ENCODE measurements at places on chromosomes 2 and 18.

DNA sequence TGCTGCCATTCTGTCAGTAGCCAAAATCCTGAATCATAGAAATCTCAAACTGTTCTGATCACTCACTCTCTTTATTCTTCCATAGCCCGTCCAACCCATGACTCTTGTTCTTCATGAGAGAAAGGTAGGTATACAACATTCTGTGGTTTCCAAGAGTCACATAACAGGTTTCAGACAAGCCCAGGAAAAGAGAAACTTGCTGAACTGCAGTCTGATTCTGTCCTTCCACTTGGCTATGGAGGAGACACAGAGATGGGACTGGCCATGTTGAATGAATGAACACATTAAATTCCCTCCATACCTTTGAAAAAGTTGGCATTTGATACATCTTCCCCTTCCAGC, 880.2 kb upstream of the CELF4 start:
- DNase-seq, result no peak

- DNase-seq, result no peak
Measured at GRCh38 chr18:45464619-45465018, 150.7 kb upstream of the SLC14A2 start.

- no peak for DNase-seq
Measured at GRCh38 chr2:75589391-75590105, 28.8 kb upstream of the EVA1A start.

DNA sequence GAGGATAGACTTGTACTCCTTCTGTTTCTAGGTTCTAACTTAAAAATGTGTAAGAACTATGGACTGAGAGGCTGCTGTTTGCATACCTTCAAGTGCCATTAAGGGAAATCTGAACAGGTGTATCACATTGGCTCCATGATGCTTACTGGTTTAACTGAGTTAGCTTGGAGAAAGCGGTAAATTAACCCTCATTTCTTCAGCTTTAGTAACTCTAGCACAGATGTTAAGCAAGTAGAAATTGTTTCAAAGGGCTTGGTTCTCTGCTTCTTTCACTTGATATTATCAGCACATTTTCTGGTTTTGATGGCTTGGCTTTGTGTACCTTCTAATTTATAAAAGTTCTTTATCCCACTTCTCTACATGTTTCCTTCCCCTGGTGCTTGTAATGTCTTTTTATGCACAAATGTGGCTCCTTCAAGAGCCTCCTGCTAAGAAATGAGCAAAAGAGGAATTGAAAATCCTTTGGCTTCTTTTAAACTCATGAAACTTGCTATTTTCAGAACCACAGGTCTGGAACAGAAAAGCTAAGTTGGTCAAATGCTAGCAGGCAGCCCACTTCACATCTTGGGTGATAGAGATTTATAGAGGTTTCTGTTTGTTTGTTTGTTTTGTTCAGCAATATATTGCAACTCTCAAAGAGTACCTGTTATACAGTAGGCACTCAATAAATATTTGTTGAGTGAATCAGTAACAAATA, 249.9 kb upstream of the THUMPD2 start:
- DNase-seq, result no peak

DNA sequence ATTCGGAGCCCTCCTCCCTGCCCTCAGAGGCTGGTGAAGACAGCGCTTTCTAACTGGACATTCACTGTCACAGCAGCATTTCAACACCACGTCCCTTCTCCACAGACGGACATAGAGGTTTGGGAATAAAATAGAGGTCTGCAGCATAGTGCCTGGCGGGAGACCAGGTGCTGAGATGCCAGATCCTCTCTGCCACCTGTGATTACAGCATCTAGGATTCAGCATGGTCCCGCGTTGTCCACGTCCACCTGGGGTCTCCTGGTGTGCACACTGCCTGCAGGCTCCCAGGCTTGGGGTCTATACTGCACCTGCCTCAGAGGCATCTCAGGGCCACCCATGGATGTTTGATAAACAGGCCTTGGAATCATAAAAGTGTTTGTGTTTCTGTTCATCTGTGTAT, 175.5 kb downstream of the TMEM18 start:
- no peak for DNase-seq

DNA sequence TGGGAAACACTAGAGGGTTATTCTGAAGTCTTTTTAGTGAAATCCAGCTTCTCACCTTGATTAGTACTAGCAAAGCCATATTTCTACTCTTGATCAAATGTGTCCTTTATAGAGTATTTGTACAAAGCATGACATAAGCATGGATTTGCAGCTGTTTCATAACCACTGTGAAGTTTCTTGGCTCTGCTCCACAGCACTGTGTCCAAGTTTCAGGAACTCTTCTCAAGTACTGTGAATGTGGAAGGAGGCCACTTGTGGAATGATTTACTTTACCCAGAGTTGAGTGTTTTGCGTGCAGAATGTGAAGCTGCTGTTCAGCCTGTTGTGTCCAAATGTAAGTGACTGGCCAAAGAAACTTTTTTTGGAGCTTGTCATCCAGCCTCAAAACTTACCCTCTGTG, 16.2 kb upstream of the MAPRE2 start:
- no peak for DNase-seq

- no peak for DNase-seq
Measured at GRCh38 chr2:102051692-102052277, 60.0 kb downstream of the IL1R2 start.

- DNase-seq, result no peak
Measured at GRCh38 chr18:41703744-41704530, 251.1 kb upstream of the PIK3C3 start.

DNA sequence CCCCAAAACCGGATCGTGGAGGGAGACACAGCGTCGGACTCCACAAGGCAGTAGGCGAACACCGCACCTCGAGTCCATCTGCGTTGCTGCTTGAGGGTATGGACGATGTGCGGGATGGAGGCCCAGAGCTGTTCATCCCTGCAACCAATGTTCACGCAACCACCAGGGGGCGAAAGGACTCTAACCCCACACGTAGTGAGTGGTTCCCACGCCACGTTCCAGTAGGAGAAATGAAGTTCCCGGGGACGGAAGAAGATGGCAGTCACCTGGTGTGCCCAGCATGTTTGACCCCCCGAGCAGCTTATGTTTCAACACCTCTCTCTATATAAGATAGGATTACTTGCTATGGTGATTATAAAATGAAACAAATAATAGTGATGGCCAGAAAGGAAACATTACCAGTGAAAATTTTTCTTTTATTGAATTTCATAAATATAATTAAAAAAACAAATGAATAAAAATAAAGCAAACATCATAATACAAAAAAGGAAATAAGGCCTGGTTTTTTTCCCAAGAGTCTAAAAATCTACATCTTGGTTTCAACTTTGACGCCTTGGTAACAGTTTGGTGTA, 184.3 kb downstream of the SH3BP4 start:
- peak; percentile 45 for DNase-seq

GRCh38 chr2:2686222-2686621, 355.1 kb upstream of the MYT1L start:
- no peak for DNase-seq
